ENCODE measurements at places on chromosomes 5 and 9. TPM values are rescaled to one million over a fixed set of nuclear protein-coding genes. Genes with fewer than 3 reads are reported as not detected.

DNA sequence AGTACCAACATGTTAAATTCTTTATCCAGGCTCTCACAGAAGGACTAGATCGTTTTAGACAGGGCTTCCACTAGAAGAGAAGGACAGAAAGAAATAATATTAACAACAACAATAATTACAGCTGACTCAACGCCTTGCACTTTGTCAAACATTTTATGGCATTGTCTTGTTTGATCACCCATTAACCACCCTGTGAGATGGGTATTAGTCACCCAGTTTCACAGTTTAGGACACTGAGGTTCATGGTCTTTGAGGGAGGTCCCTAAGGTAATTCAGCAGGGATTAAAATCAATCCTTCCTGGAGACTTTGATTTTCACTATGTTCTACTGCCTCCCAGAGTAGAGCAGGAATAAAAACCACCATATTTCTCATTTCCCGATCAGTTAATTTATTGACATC is 51.4 kb upstream of the BNC2 start:
- peak; percentile 92 for DNase-seq

IL3 gene
- not detected for total RNA-seq

DNA sequence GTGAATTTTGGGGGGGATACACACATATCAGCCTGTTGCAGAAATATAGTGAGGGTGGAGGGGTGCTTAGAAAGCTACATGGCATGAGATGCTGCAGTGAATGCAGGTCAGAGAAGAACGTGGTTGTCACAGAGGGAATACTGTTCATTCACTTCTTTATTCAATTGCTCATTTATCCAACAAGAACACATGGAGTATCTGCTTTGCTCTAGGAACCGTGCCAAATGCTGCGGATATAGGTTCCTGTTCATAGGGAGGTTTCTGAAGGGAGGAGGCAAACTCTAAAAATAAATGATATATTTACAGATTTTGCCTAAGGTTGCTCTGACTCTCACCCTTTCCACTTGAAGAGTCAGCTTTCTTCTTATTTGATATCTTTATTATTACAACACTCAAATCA is 444.3 kb upstream of the CLINT1 start:
- DNase-seq = no peak

SPINK7 gene
- not detected for total RNA-seq

GRCh38 chr5:163189023-163189553 is 248.3 kb upstream of the CCNG1 start:
- no peak for DNase-seq

GRCh38 chr9:4886698-4887097 is 94.0 kb downstream of the RCL1 start:
- DNase-seq = peak; percentile 87

UQCRQ gene
- 288 TPM for total RNA-seq

DNA sequence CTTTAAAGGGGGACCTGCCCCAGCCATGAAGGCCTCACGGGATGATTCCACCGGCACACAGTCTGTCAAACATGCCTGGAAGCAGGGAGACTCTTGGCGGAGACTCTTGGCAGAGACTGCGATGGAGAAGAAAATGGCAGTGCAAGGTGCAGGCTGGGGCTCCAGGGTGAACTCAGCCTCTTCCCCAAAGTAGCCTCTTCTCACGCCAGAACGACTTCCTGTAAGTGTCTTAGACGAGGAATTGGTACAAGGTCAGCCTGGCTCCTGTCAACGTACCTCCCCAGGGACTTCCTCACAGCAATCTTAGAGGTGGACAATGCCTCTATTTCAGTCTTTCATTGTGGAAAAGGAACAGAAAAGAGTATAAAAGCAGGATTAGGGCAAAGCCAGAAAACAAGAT is 109.3 kb downstream of the UGCG start:
- no peak for DNase-seq

NIPAL4 gene
- 5.6 TPM for total RNA-seq

- no peak for DNase-seq
Observed at GRCh38 chr9:25517701-25518100, 160.5 kb downstream of the TUSC1 start.

DNA sequence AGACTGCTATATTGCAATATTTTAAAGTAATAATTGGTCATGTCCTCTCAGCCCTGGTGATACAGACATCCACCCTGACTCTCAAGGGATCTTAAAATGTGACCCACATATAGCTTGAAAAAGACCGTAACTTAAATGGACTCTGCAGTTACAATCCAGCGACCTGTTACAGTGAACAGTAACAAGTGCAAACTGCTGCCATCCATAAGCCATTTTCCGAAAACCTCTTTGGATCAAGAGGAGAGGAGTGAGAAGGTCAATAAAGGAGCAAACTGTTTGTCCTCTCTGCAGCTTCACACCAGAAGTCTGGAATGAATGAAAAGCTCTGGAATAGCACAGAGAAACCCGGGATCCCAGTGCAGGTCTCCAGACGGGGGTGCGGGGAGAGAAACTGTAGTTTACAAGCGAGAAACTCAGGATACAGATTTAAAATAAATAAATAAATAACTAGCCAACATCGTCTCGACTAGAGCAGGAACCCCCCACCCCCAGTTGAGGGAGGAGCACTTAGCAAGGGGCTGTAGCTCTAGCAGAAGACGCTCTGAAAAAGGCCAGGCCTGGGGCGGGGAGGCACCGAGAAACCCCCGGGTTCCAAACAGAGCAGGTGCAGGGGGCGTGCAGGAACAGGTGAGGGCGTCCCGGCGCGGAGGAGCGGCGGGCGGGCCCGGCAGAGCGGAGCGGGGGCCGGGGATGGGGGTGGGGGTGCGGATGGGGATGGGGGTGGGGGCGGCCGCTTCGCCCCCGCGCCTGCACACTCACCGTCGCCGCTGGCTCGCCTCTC is 572 bp downstream of the ZDHHC21 start:
- no peak for DNase-seq

- DNase-seq = no peak
Observed at GRCh38 chr5:155299386-155300005, 285.9 kb downstream of the KIF4B start.

DNA sequence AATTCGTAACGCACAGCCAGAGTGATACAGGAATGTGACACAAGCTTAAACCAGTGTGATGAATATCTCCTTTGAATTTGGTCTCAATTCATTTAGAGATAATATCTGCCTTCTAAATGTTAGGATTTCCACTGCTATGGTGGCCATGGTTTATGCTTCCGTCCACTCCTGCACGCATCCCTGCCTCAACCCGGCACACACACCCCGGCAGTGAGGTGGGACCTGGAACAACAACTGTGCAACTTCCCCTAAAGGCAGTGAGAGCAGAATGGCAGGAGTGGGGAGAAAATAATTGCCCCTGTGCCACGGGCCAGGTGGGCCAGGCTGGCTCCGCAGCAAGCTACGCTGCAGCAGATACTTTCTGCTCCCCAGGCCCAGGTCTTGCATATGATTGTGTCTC is 72.6 kb upstream of the CPEB4 start:
- DNase-seq = no peak

GPBP1 gene
- 36.5 TPM for total RNA-seq

DNA sequence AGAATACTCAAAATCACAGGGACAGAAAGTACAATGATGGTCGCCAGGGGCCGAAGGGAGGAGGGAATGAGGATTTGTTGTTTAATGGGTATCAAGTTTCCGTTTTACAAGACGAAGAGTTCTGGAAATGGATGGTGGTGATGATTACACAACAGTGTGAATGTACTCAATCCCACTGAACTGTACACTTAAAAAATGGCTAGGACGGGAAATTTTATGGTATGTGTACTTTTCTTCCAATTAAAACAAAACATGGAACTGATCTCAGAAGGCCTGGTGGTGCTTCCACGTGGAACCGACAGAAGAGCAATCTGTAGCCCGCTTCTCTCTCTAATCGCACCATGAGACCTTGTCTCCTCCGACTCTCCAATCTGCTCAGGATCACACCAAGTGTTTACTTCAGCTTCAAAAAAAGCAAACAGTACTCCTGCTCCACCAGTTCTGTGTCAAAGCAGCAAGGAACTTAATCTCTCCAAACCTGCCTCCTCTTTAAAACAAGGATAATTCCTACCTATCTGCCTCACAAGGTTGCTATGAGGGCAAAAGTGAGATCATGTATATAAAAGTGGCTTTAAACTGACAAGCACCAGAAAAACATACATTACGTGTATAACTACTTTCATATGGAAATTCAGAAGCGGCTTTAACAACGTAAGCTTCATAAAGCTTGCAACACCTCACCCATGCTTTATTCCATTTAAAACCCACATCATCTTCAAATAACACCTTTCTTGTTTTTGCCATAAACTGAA is 2.1 kb downstream of the ECPAS start:
- no peak for DNase-seq

MYMK gene
- not detected for total RNA-seq

DNA sequence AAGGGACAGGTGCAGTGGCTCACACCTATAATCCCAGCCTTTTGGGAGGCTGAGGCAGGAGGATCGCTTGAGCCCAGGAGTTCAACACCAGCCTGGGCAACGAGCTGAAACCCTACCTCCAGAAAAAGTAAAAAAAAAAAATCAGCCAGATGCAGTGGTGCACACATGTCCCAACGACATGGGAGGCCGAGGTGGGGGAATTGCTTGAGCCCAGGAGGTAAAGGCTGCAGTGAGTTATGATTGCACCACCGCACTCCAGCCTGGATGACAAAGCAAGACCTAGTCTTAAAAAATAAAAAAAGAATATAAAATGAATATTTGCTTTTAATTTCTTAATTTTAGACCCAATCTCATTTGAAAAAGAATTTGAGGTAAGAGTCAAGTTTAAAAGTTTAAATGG is 143.5 kb downstream of the LPAR1 start:
- no peak for DNase-seq

DNA sequence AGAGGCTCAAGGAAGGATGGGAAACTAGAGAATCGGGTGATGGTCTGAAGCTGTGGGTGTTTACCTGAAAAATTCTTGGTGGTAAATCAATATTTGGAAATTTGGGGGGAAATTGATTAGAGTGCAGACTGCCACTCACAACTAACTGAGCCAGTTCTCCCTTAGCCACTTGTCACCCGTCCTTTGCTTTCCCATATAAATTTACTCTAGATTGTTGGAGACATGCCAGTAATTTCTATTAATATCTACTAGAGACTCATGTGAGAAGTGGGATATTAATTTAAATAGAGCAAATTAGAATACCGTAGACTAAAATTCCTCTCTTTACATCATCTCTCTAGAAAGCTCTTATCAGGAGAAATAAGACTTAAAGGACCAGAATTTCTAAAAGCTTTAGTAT is 471.3 kb upstream of the DAB2 start:
- no peak for DNase-seq

DNA sequence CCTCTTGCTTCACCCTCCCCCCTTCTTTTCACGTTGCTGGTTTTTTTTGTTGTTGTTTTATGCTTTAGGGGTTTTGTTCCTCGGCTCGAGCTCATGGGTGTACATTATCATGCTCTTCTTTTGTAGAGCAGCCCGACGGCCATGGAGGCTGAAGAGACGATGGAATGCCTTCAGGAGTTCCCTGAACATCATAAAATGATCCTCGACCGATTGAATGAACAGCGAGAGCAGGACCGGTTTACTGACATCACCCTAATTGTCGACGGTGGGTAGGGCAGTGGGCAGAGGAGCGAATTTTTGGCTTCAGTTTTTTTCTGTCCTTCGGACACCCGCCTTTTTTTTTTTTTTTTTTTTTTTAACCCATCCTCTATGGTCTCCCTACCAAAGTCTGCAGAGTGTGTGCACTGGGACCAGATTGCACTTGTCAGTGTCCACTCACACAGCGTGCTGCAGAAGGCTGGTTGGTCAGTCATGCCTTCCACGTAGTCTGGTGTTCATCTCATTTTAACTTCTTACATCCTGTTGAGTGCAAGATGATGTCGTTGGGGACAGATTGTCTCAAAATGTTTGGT is 1.3 kb downstream of the ZNF131 start:
- peak; percentile 13 for DNase-seq

DNA sequence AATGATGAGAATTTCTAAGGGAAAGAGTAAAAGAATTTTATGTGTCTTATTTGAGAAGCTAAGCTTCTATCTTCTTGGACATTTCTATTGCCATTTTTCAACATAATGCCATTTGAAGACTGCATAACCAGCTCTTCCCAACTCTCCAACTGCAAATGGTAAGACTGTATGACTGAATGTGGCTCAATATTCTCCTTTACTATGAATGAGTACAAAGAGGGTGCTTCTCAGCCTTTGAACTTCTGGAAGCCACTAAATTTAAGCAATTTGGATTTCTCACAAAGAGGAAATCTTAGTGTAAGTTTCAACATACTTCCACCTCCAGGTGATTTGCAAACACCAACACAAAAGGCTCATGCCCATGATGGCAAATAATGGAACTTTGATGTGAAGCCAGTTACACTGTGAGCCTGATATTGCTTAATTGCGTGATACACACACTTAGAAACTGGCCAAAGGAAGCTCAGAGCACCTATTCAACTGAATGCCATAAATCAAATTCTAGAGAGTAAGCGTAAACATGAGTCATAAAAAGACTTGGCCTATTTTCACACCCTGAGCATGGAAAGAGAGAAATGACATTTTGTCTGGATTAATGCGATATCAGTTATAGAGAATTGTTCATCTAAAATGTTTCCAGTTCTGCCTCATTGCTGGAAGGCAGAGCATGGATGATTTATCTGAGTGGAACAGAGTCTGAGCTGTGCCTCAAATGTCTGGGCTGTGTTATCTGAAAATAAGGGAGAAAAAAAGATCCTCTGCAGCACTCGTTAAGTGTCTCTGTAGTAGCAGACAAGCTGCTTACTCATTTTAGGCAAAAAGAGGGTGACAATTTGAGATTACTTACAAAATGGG is 145.3 kb downstream of the PLK2 start:
- no peak for DNase-seq

DNA sequence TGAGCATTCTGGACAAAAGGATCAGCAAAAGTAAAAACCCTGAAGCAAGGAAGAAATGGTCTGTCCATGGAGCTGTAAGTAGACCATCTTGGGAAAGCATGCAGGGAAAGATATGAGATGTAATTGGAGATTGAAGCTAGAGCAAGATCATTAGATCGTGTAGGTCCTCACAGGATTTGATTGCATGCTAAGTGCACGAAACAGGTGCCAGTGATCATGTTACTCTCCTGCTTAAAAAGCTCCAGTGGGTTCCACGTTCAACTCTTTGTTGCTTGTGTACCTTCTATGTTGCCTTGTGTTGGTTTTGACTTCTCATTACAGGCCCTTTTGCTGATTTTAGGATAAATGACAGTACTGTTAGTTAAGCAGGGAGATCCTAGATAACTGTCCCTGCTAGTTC is 442.0 kb downstream of the DMRT2 start:
- no peak for DNase-seq

TIMD4 gene
- total RNA-seq = 0.17 TPM

- DNase-seq = no peak
Observed at GRCh38 chr5:154097031-154097430, 58.3 kb downstream of the MFAP3 start.

Data from epithelial cell of proximal tubule (primary cell).